Stimulated activated CD8-positive, alpha-beta memory T cell treated with anti-CD3 and anti-CD28 coated beads, Interleukin-15, amount 100 ng/mL, for 4 hours (primary cell): ENCODE measurements at places on chromosomes 16 and 17.

GRCh38 chr16:56932721-56933619 lies 1.0 kb downstream of the HERPUD1 start:
- no peak for DNase-seq

DNA sequence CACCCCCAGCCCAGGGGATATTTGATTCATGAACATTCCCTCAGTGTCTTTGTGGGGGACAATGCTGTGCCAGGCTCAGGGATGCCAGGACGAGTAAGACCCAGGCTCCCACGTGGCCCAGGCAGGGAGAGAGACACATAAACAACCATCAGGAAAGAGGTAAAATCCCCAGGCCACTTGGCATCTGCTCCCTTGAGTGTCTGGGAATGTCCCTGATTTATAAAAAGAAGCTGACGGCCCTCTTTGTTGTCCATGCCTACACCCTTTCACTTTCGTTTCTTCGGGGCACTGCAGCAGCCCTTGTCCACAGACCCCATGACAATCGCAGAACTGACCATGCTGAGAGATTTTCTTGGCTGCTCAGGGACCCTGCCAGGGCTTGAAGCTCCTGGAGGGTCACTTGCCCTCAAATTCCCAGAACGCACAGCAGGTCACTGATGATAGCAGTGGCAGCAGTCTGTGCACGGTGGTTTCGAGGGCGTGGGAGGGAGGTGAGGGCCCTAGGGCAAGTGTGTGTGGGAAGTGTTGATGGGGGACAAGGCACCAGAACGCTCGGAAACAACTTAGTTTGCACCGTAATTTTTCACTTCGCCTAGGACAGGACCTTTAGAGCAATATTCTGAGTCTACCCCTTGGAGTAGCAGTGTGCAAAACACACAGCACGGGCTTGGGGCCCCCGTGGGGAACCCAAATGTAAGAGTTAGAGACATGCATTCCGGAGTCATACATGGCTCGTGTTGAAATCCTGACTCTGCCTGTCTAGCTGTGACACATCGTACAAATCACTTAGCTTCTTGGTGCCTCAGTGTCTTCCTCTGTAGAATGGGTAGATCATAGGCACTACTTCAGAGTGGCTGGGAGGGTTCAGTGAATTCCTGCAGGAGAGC lies 4.7 kb downstream of the NOD2 start:
- DNase-seq, result no peak

DNA sequence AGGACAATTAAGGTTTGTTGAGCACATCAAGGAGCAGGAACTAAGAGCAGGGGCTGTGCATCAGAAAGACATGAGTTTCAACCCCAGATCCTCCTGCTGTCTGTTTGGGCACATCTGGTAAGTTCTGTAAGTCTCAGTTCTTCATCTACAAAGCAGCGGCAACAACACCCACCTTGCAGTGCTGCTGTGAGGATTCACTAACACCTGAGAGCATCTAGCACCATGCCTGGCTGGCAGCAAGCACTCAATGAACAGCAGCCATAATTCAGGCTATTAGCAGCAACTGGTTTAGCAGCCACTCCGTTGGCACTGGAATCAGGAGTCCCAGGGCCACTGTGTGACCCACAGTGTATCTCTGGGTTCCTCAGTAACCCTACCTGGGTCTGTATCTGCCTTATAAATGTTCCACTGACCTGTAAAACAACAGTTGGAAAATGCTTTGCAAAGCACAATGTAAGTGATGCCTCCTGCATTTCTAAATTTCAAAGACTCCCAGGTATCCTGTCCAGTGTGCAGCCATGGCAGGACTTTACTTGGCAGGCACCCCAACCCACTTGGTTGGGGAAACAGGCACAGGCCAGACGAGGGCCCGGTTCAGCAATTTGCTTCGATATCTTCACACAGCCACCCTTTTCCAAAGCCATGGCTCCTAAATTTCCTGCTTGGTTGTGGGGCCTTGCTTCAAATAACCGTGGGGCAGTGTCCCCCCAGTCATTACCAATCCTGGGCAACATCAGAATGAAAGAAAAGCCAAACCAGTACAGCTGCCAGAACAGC lies 4.2 kb downstream of the ST3GAL2 start:
- DNase-seq, result no peak

- DNase-seq, result no peak
Measured at GRCh38 chr17:56744721-56745120, 89.0 kb downstream of the C17orf67 start.

DNA sequence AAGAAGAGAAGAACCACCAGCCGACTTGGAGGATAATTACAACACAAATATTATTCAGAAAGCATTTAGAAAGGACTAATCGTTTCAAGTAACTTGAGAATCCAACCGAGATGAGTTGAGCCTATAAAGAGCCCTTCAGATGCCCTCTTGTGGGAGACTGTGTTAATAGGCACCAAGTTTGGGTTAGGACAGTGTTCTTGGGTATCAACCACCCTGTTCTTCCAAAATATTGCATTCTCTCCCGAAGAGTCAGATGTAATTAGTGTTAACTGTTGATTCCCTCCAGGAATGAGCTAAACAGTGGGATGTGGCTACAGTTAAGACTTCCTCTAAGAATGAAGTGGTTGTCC lies 87.8 kb upstream of the NOL11 start:
- DNase-seq, result no peak

- no peak for DNase-seq
Measured at GRCh38 chr17:72358465-72358864, 237.6 kb downstream of the SOX9 start.

DNA sequence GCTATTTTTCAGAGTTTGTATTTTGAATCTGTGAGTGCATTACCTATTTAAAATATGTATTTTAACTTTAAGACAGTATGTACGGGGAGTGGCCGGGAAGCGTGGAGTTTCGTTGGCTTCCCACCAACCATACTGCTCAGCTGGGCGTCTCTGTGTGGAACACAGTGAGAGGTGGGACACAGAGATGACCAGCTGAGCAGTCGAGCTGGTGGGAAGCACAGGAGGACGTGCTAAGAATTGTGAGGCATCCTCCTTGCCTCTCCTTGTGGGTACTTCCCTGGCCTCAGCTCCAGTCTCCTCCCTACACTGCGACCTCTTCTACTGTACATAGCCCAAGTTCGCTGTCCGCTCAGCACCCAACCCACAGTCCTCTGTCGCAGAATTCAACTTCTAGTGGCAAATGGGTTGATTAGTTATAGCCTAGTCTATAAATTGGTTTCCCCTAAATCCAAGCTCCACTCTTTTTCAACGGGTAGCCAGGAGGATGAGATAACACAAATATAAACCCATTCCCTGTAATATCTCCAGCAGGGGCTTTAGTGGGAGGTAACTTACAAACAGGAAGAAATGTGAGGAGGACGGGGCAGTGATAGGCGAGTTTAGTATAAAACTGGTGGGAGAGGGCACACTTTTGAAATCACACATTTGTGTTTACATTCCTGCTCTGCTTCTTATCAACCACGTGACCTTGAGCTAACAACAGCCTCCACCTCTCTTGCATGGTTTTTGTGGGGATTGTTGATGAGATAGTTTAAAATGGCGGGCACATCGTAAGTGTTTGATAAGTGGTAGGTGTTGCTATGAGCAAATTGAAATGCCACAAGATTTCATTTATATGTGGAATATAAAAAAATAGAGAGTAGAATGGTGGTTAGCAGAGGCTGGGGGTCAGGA lies 211.9 kb upstream of the HS3ST3A1 start:
- DNase-seq, result no peak

- DNase-seq, result no peak
Measured at GRCh38 chr16:19127674-19128131, 13.9 kb downstream of the ITPRIPL2 start.

DNA sequence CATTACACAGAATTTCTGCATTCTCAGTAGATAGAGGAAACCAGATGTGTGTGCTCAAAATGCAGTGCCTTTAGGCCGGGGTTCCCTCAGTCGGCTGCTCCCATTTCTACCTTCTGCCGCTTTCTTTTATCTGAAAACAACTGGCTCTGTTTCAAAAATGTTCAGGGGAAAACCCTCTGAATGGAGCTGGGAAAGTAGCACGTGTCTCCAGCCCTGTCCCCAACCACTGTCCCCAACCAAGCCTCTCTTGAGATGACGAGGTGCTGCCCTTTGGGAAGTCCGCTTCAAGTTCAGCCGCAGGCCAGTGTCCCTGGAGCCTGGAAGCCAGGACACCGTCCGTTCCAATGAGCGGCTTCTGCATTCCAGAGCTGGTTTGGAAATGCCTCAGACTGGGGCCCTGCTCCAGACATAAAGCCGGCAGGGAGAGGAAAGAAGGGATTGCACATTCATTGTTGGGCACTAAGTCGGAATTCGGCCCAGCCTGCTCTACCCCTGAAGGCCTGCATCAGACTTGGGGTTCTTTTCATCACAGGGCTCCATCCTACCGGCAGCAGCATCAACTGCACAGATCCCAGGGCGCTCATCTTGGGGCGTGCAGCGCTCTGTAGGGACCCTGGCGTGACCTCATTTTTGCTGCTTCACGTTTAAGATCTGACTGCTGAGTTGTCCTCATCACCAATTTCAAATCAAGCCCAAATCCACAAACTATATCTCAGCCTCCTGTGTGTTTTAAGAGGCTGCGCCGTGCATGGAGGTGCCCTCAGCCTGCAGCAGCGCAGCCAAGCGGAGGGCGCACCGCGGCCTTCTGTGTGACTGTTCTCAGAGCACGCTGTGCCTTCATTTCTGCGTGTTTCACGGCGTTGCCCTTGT lies 111.3 kb downstream of the BANP start:
- no peak for DNase-seq

DNA sequence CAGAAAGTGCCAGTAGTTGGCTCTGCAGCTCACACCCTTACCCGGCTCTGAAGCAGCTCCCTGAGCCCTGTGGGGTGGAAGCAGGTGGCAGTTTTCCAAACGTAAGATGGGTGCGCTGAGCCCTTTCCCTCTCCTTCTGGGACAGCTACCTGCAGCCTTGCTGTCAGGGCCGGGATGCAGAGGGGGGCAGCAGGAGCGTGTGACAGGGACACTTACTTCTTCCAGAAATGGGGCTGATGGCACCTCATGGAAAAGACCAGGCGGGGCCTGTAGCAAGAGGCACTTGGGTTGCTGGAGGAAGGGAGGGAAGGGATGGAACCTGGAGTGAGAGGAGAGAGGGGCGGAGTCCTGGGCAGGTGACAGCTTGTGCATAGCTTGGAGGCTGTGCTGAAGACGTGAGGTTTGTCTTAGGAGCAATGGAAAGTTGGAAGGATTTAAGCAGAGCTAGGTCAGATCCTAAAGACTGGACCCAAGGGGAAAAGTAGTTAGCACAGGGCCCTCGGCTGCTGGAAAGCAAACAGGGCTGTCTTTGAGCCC lies 216.8 kb upstream of the RPL38 start:
- DNase-seq, result no peak

DNA sequence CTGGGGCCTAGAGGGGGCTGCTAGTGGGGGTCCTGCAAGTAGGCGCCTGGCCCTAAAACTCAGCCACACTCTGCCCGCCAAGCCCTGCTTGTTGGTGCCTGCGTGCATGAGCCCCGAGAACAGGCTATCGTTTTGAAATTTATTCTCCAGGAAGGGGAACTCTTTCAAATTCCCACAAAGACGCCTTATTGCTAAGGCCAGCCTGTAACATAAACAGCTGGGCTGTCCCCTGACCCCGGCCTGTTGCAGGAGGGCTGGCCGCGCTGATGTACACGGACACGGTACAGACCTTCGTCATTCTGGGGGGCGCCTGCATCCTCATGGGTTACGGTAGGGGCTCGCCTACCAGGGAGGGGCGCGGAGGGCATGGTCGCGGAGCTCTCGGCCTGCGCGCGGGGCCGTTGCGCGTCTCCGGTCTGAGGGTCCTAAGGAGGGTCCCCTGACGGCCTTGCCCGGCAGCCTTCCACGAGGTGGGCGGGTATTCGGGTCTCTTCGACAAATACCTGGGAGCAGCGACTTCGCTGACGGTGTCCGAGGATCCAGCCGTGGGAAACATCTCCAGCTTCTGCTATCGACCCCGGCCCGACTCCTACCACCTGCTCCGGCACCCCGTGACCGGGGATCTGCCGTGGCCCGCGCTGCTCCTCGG lies 4.3 kb downstream of the SLC5A2 start:
- no peak for DNase-seq

- DNase-seq, result no peak
Measured at GRCh38 chr17:36675250-36675649, 73.9 kb downstream of the MRM1 start.

- DNase-seq, result no peak
Measured at GRCh38 chr16:28053461-28053860, 10.1 kb downstream of the GSG1L start.

DNA sequence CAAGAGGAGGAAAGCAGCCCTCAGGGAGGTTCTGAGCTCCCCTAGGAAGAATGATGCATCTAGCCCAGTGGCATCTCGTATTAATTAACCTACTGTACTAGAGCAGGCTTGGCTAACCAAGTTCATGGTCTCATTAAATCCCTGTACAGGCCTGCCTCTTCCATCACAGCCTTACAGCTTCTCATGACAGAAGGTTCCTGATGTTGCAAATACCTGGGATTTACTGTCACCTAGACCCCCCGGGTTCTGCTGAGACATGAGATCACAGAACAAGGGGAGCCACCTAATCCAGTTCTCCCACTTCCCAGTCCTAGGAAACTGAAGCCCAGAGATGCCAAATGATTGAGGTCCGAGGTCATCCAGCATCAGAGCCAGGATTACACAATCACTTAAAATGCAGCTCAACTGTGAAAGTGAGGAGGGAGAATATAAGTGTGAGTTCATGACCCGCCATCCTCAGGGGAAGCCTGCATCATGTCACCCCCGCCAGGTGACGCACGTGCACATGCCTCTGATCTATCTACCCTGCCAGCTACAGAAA lies 23.9 kb downstream of the ACLY start:
- DNase-seq, result no peak

- DNase-seq, result no peak
Measured at GRCh38 chr16:63363738-63364137, 1327.5 kb upstream of the CDH8 start.

GRCh38 chr16:64579712-64580111 lies 542.2 kb downstream of the CDH11 start:
- no peak for DNase-seq

- DNase-seq, result no peak
Measured at GRCh38 chr16:72877374-72878028, 170.4 kb downstream of the ZFHX3 start.

- no peak for DNase-seq
Measured at GRCh38 chr16:67154578-67155294, 3.9 kb upstream of the B3GNT9 start.

DNA sequence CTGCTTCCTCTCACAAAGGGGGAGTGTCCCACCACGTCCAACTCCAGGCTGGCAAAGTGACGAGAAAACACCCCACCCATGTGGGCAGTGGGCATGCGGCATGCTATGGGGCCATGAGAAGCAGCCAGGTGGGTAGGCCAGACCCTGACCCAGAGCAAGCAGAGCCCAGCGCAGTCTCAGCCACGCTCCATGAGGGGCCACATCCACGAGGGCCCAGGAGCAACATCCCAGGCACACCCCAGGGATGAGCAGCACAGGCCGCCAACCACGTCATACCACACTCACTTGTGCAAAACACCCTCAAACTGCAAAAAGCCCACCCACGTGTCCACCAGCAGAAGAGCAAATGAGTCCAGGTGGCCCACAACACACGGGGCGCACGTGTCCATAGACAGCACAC lies 117.0 kb downstream of the ZNF778 start:
- DNase-seq, result no peak
